ENCODE measurements at places on chromosomes 3 and 15.

DNA sequence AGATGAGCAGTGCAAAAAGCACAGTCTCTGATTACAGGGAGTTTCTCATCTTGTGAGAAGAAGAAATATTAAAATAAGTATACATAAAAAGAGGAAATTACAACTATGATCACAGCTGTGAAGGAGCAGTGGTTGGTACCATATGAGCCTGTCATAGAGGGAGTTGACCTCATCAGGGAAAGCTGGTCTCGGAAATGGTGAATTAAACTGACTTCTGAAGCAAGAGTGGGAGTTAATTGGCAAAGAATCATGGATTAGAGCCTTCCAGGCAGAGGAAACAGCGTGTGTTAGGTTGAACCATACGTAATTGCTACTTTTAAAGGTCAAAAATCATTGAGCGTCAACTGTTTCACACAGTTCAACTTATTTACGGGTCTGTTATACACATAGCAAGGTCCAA, 539.1 kb downstream of the EDEM1 start:
- DNase-seq = no peak

DNA sequence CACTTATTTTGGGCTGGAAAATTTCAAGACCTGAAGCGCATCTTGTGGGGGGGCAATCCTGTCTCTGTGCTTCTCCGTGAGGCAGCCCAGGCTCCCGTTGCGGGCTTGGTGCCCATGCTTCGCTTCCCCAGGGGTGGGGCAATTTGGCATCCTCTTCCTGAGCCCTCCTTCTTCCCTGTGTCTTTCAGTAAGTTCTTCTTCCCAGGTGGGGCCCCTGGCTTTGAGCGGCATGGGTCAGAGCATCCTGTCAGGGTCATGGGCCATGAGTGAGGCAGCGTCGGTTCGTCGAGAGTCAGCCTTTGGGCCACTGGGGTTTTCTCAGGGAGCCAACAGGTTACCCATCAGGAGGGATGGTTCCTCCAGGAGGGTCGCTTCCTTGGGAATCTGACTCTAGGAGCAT, 200.7 kb downstream of the UBE3A start:
- DNase-seq = no peak

GRCh38 chr3:184748219-184749135, 36.6 kb upstream of the MAGEF1 start:
- peak; percentile 42 for DNase-seq

- DNase-seq = no peak
Observed at GRCh38 chr15:36024031-36024688, 478.2 kb upstream of the DPH6 start.

- DNase-seq = no peak
Observed at GRCh38 chr3:71339049-71339448, 244.5 kb downstream of the FOXP1 start.

All from NCI-H1436 (cell line).